ENCODE measurements at places on chromosomes 2 and 18.

DNA sequence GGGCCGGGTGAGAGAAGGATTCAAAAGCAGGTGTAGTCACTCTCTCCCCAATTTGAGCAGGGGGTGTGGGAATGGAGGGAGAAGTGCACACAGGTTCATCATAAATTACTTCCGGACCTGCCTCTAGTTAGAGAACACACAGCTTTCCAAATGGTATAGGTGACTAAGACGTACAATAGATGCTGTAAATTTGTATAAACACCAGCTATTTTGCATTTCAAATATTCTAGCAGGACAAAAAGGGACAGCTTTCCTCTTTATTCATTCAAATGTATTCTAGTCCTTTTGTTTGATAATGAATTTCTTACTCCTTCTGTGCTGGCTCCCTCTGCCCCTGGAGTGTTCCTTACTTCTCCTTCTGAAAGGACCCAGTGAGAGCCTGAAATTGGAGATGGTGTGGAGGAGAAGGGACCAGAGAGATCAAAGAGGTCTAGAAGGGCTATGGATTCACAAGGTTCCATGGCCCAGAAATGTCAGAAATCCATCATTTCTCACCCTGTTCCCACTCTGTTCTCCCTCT, 53.2 kb upstream of the SH3BP4 start:
- no peak for DNase-seq

DNA sequence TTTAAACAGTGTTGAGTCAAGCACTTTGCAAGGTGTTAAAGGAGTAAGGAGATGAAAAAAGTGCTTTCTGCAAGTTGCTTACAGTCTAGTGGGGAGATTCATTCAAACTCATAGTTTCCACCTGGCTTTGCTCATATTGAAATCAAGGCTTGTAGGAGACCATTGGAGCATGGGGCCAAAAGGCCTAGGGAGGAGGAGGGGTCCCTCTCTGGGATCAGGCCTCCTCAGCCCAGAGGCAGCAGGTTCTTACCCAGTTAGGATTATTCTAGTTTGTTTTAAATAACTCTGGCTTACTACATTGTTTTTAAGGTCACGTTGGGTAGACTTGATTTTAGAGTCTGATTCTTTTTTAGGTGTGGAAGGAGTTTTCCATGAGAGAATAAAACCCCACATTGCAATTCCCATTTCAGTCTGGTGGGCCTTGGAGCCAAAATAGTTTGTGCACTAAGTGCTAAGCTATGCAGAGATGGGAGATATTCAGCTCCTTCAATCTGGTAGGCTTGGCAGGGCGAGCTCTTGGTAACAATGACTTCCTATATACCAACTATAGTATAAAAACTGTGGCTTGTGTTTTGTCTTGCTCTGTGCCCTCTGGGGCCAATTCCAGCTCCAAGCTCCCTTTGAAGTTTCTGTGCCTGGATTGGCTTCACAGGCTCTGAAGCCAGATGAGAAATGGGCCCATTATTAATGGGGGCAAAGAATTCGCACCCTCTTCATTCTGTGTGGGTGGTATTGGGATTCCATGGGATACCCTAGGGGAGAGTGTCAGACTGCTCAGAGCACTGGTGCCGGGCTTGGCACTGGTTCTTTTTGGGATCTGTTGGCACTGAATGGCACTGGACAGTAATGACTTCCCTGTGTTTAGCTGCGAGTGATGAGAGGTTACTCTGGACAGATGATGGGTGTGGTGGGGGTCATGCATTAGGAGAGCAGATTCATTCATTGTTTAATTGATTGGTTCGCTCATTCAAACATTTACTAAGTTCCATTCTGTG, 301.1 kb downstream of the MYCN start:
- no peak for DNase-seq

DNA sequence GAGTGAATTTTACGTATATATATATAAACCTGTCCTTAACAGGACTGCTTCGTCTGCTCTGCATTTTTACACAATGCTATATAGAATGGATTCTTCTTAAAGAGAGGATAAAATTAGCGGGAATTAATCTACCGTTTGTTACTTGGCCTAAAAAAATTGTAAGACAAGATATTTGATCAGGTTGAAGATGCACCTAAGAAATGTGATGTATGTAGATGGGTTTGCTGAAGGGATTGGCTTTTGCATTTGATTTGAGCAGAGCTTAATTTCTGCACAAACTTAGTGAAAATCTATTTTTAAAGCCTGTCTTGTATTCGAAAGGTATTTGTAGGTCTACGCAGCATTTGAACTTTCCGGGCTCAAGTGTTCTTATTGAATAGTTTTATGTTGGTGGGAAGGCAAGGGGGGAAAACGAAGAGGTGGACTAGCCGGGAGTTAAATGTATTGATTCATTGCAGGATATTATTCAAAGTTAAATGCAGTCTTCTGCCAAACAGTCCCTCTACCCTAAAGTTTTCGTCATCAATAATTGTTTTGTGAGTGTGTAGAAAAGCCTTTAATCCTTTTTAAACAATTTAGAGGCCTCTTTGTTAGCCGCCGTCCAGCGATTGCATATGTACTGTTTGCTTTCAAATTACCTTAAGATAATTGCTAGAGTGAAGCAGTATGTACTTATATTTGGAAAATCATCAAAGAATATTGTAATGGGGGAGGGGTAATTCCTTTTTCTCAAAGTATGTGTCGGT, 1.2 kb downstream of the PPP1CB start:
- DNase-seq = no peak

GRCh38 chr2:100327742-100328141, 5.4 kb upstream of the LONRF2 start:
- DNase-seq = no peak

- no peak for DNase-seq
Measured at GRCh38 chr2:186281726-186282125, 204.3 kb upstream of the ZC3H15 start.

- no peak for DNase-seq
Measured at GRCh38 chr2:134327367-134327766, 73.5 kb downstream of the MGAT5 start.

- DNase-seq = no peak
Measured at GRCh38 chr18:3869848-3870247, 419.9 kb downstream of the TGIF1 start.

- no peak for DNase-seq
Measured at GRCh38 chr18:4096486-4096885, 358.6 kb downstream of the DLGAP1 start.

GRCh38 chr2:115763601-115764000, 1321.2 kb downstream of the DPP10 start:
- DNase-seq = no peak

DNA sequence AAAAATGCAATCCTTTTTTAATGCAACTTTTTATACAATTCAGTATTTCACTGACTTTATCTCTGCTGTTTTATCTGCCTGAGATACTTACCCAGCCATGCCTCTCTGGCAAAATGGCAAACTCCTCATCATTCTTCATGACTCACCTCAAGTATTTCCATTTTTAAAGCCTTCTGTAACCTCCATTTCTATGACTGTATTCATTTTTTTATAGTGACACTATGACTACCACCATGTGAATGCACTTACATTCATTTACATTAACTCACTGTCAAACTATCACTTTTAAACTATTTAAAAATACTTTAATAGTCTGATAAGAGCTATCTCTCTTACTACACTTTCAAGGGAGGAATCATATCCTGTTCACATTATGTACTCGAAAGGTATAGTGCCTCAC, 99.4 kb upstream of the SCN7A start:
- DNase-seq = no peak

- peak; percentile 73 for DNase-seq
Measured at GRCh38 chr18:45874491-45875184, 49.2 kb downstream of the SIGLEC15 start.
